Glutamatergic neuron (in vitro differentiated cells): ENCODE measurements at places on chromosomes 13 and 19. TPM values are rescaled to one million over a fixed set of nuclear protein-coding genes. Genes with fewer than 3 reads are reported as not detected.

DNA sequence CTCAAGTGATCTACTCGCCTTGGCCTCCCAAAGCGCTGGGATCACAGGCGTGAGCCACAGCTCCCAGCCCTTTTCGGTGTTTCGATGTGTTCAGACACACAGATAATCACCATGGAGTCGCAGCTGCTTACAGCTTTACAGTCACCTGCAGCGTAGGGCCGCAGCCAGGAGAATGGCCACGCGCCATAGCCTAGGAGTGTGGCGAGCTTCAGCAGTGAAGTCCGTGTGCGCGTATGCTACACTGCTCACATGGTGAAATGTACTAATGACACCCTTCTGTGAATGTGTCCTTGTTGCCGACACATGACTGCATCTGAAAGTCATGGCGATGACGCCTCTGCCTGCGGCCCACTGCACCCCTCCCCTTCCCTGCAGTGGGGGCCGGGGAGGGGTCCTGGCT, 23.6 kb downstream of the AP3D1 start:
- H3K27ac ChIP-seq = no peak overlapping the region
- no peaks in the 10 kb centered on the region for H3K27me3 ChIP-seq
- no peak overlapping the region for H3K4me3 ChIP-seq
- no peaks in the 10 kb centered on the region for H3K4me1 ChIP-seq
- H3K36me3 ChIP-seq = no peaks in the 10 kb centered on the region

DNA sequence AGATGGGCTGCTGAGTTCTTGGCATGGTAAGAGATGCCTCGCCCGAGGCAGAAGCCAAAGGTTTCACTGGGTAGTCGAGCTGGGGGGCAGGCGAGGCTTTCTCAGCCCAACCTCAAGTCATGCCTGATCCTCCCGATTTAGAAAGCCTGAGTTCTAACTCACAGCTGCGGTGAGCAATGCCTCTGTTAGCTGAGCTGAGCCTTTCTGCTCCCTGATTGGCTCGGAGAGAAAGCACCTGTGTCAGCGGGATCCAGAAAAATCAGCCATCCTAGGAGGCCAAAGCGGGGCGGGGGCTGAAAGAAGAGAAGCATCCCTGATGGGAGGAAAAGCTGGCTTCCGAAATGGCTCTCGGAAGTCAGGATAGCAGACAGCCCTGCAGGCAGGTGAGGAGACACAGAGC, 44.7 kb downstream of the CACNA1A start:
- H3K4me1 ChIP-seq = peaks cover 22% of the 10 kb centered on the region
- peaks cover 3% of the 10 kb centered on the region for H3K27me3 ChIP-seq
- peak overlapping the region; percentile 20 for H3K4me3 ChIP-seq
- peaks cover 4% of the 10 kb centered on the region for H3K36me3 ChIP-seq

- H3K4me1 ChIP-seq = peaks cover 7% of the 10 kb centered on the region
- H3K4me3 ChIP-seq = no peak overlapping the region
- no peaks in the 10 kb centered on the region for H3K36me3 ChIP-seq
- no peak for DNase-seq
These were observed 1.3 kb upstream of the SIGLEC9 start for GRCh38 chr19:51123381-51123800.

GRCh38 chr13:80716610-80717081, 375.7 kb upstream of the SPRY2 start:
- H3K4me3 ChIP-seq = no peak overlapping the region
- H3K27me3 ChIP-seq = peaks cover 2% of the 10 kb centered on the region
- H3K36me3 ChIP-seq = no peaks in the 10 kb centered on the region
- no peak overlapping the region for H3K27ac ChIP-seq
- peaks cover 4% of the 10 kb centered on the region for H3K4me1 ChIP-seq

DNA sequence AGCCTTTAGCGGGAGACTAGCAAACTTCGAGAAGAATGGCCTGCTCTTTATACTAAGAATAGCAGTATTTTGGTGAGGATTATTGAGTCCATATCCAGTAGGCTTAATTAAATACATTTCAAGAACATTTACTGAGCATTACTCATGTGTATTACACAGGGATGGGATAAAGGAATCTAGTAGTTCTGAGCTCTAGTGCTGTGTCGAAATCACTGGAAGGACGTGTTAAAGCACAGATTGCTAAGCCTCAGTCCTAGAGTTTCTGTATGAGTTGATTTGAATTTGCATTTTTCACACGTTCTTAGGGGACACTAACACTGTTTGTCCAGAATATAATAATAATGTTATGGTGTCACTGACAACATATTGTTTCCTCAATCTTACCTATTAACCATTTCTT, 9.0 kb downstream of the ZNF302 start:
- H3K36me3 ChIP-seq = peaks cover 51% of the 10 kb centered on the region
- no peak overlapping the region for H3K4me3 ChIP-seq
- no peaks in the 10 kb centered on the region for H3K27me3 ChIP-seq
- H3K4me1 ChIP-seq = no peaks in the 10 kb centered on the region
- DNase-seq = no peak

DNA sequence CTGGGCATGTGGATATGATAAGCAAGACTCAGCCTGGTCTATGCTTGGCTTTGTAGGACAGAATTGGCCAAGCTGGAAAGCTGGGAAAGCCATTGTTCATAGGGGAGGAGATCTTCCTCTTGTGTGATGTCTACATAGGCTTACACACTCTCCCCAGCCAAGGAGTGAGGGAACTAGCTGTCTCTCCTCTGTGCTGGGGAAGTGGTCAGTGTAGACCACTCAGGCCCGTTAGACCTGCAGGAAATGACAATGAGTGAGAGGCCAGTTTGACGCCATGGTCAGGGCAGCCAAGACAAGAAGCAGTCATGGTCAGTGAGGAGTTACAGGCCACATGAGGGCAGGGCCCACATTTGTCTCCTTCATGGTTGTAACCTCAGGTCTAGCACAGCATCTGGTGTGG, 159.1 kb upstream of the KL start:
- DNase-seq = no peak
- no peak overlapping the region for H3K27ac ChIP-seq
- H3K4me3 ChIP-seq = no peak overlapping the region
- no peaks in the 10 kb centered on the region for H3K4me1 ChIP-seq

- peak overlapping the region; percentile 35 for H3K27ac ChIP-seq
- H3K36me3 ChIP-seq = no peaks in the 10 kb centered on the region
- H3K4me3 ChIP-seq = no peak overlapping the region
- DNase-seq = no peak
- H3K4me1 ChIP-seq = peaks cover 19% of the 10 kb centered on the region
- H3K27me3 ChIP-seq = peaks cover 9% of the 10 kb centered on the region
These were observed 18.9 kb upstream of the EPHX3 start for GRCh38 chr19:15251010-15251748.

DNA sequence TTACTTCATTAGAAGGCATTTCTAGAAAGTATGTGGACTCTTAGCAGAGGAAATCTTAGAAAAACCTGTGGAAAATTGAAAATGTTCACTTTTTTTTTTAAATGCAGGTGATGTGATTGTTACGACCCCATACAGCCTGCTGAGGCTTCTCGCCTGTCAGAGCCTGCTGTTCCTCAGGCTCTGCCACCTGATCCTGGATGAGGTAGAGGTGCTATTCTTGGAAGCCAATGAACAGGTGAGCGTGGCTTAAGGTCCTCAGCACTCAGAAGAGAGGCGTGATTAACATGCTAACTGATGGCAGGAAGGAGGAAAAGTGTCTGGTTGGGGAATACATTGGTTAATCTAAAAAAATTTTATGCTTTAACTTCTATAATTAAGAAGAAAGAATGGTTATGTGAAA, 71.4 kb downstream of the SLC7A9 start:
- H3K4me1 ChIP-seq = no peaks in the 10 kb centered on the region
- H3K27ac ChIP-seq = no peak overlapping the region
- no peak overlapping the region for H3K4me3 ChIP-seq
- no peaks in the 10 kb centered on the region for H3K36me3 ChIP-seq
- no peak for DNase-seq

- peaks cover 1% of the 10 kb centered on the region for H3K4me1 ChIP-seq
- H3K4me3 ChIP-seq = no peak overlapping the region
- DNase-seq = no peak
- H3K36me3 ChIP-seq = no peaks in the 10 kb centered on the region
These were observed 9.6 kb downstream of the KHSRP start for GRCh38 chr19:6414793-6415590.

DNA sequence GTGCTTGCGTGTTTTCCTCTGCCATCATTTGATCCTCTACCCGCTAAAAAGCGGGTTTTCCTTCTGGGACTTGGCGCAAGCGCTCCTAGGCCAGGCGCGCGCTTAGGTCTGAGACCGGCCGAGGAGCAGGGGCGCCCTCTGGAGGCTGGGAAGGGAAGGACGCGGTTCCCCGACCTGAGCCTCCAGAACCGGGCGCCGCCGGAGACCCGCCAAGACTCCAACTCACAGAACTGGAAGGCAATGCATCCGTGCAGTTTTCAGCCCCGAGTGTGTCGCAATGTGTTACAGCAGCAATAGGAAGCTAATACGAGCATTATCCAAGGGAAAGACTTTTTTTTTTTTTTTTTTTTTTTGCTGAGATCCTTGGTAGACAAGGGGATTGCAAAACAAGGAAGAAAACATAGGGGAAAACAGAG, 190.9 kb downstream of the COL4A1 start:
- no peak overlapping the region for H3K27ac ChIP-seq
- no peaks in the 10 kb centered on the region for H3K4me1 ChIP-seq
- no peaks in the 10 kb centered on the region for H3K36me3 ChIP-seq
- peaks cover 6% of the 10 kb centered on the region for H3K27me3 ChIP-seq
- no peak overlapping the region for H3K4me3 ChIP-seq

- no peaks in the 10 kb centered on the region for H3K36me3 ChIP-seq
- no peak for DNase-seq
- H3K4me3 ChIP-seq = no peak overlapping the region
- H3K4me1 ChIP-seq = no peaks in the 10 kb centered on the region
- H3K27me3 ChIP-seq = peaks cover 11% of the 10 kb centered on the region
- H3K27ac ChIP-seq = no peak overlapping the region
These were observed 3.5 kb downstream of the MAP4K1 start for GRCh38 chr19:38614289-38614688.

- H3K27ac ChIP-seq = no peak overlapping the region
- no peak for DNase-seq
- H3K4me1 ChIP-seq = no peaks in the 10 kb centered on the region
- H3K36me3 ChIP-seq = no peaks in the 10 kb centered on the region
- H3K4me3 ChIP-seq = no peak overlapping the region
- H3K27me3 ChIP-seq = peaks cover 5% of the 10 kb centered on the region
These were observed 15.2 kb upstream of the LYPD3 start for GRCh38 chr19:43480574-43480973.

- no peak overlapping the region for H3K4me3 ChIP-seq
- H3K4me1 ChIP-seq = peaks cover 29% of the 10 kb centered on the region
- no peak overlapping the region for H3K27ac ChIP-seq
These were observed 2.4 kb upstream of the NCAN start for GRCh38 chr19:19209372-19209771.

GRCh38 chr13:24218977-24219376, 58.5 kb downstream of the SPATA13 start:
- no peaks in the 10 kb centered on the region for H3K36me3 ChIP-seq
- no peak for DNase-seq
- no peak overlapping the region for H3K27ac ChIP-seq
- peaks cover 7% of the 10 kb centered on the region for H3K27me3 ChIP-seq

DNA sequence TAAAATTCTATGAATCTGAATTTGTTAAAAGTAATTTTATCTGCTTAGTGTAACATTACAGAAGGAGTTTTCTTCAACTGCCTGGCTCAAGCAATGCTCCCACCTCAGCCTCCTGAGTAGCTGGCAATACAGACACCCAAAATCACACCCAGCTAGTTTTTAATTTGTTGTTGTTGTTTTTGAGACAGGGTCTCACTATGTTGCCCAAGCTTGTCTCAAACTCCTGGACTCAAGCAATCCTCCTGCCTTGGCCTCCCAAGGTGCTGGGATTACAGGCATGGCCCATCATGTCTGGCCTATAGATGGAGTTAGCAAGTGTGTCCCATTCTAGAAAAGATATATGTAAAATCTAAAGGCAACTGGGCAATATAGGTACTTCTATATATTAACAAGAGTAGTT, 1580.4 kb upstream of the PRR20A start:
- H3K27me3 ChIP-seq = peaks cover 2% of the 10 kb centered on the region
- no peak for DNase-seq
- H3K36me3 ChIP-seq = no peaks in the 10 kb centered on the region
- no peak overlapping the region for H3K4me3 ChIP-seq

DNA sequence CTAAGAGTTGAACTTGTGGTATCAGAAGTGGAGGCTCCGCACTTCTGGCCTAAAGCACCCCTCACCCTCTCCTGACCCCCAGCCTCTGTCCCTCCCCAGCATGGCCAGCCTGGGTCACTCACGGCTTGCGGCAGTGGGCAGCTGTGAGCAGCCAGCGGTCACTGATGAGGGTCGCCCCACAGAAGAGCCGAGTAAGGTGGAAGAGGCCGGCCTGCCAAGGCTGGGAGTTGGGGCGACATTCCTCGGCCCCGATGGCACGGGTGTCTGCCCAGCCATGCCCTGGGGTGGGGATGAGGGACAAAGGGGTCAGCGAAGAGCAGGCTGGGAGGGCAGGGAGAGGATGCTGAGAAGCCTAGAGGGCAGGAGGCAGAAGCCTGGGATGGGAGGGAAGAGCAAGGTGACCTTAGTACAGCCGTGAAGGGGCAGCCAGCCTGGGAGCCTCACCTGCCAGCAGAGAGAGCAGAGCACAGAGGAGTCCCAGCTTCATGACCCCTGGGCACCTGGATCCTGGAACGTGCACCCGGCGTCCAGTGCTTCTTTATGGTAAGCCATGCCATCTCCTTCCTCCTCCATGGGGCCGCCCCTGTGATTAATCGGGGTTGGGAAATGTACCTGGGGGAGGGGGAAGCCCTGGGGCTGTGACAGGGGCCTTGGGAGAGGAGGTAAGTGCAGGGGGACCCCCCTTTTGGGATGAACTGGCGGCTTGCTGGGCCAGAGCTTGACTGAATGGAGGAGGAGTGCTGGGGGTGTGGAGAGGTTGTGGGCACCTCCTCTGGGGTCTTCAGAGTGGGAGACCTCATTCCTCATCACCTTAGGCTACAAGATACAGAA, 7.9 kb upstream of the KLK8 start:
- no peak overlapping the region for H3K4me3 ChIP-seq
- DNase-seq = no peak
- no peaks in the 10 kb centered on the region for H3K4me1 ChIP-seq
- no peaks in the 10 kb centered on the region for H3K36me3 ChIP-seq
- no peak overlapping the region for H3K27ac ChIP-seq

- no peaks in the 10 kb centered on the region for H3K36me3 ChIP-seq
- no peaks in the 10 kb centered on the region for H3K4me1 ChIP-seq
- no peak overlapping the region for H3K27ac ChIP-seq
- no peak overlapping the region for H3K4me3 ChIP-seq
- peaks cover 2% of the 10 kb centered on the region for H3K27me3 ChIP-seq
These were observed 20.8 kb downstream of the KLF2 start for GRCh38 chr19:16345457-16345856.

NBEA gene
- total RNA-seq = 48.3 TPM

IQCN gene
- total RNA-seq = 23.6 TPM

CLPTM1 gene
- total RNA-seq = 102 TPM

CYP4F8 gene
- total RNA-seq = not detected

SLC15A1 gene
- not detected for total RNA-seq

MUC16 gene
- not detected for total RNA-seq

SLAIN1 gene
- 120 TPM for total RNA-seq

PTBP1 gene
- 244 TPM for total RNA-seq

SELENOV gene
- 9.9 TPM for total RNA-seq

CLDN10 gene
- 8.3 TPM for total RNA-seq

SBSN gene
- total RNA-seq = 0.29 TPM

APLP1 gene
- total RNA-seq = 618 TPM

HIF3A gene
- 4.4 TPM for total RNA-seq
